ENCODE measurements at places on chromosomes 1 and 21.
A peak's percentile ranks its signal among the peaks of the same experiment; 100 is the strongest.

- no peak for DNase-seq
These were observed 345.7 kb upstream of the RUNX1 start for GRCh38 chr21:35394634-35395369.

- DNase-seq, result no peak
These were observed 64.6 kb downstream of the WNT9A start for GRCh38 chr1:227883073-227883520.

DNA sequence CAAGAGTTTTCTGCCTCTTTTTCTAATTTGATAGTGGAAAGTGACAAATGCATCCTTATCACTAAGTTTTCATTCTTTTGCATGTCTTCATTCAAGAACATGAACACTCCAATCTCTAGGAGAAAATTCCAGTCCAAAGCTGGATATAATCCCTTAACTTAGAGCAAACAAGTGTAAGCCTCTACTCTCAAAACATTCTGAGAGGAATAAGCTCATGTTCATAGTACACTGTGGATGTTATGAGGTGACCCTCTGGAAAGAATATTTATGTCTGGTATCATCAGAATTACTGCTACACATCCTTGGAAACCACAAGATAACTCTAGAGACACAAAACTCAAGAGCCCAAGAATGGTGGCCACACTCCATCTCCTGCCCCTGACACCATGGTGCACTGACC is 15.1 kb downstream of the SIPA1L2 start:
- DNase-seq, result no peak

DNA sequence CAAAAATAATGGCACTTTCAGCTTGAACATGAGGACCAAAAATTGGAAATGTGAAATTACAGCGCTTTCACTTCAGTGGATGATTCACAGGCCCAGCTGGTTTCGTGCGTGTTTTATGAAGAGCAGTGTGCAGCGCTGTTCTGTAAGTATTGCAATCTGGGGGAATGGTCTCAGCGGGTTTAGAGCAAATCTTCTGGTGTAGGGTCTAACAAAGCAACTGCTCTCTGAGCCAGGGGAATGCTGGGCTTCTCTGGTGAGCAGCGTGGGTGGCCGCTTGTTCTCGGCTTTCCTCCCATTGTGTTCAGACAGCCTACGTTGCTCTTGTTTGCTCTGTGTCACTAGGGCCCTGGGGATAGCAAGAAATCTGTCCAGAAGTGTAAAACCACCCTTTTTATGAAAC is 42.4 kb upstream of the GADD45A start:
- no peak for DNase-seq

DNA sequence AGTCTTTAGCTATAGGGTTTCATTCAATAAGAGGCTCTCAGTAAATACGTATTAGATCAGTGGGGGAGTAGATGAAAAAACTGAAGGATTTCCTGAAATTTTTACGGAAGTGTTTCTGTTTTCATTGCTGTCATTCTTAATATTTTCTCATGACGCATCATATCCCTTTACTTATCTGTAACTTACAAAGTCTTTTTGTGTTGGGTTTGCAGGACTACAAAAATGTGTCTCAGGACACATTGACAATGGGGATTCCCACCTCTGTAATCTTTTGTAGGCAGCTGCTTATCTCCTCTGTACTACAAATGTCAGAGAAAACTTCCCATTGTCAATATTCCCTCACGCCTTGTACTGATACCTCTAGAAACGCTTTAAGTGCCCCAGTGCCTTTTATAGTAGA is 35.5 kb downstream of the CRP start:
- no peak for DNase-seq

DNA sequence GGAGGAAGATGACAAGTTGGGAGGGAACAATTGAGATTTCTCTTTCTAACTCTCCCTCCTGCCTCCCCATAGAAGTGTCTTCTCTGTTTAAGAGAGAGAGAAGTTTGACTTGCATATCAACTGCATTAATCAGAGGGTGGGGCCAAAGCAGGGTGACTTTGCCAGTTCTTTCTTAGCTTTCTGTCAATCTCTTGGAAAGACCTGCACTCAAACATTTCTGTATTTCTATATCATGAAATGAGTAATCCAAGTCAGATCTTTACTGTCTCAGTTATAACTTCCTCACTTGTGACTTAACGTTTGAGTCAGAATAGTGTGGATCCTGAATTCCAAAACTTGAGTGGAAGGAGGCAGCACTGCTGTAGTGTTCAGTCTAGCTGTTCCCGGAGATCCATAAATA is 180.8 kb upstream of the KCNK2 start:
- DNase-seq, result no peak

DNA sequence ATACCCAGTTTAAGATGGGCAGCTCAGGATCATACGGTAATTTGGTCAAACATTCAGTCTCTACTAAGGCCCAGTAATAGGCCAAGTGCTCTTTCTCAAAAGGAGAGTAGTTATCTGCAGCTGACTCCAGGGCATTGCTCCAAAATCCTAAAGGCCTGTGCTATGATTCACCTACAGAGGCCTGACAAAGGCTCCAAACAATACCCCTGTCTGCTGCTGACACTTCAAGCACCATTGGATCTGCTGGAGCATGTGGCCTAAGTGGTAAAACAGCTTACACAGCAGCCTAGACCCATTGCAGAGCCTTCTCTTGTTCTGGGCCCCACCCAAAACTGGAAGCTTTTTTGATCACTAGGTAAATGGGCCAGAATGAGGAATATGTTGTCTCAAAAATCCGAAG is 22.8 kb downstream of the SLAMF7 start:
- no peak for DNase-seq

DNA sequence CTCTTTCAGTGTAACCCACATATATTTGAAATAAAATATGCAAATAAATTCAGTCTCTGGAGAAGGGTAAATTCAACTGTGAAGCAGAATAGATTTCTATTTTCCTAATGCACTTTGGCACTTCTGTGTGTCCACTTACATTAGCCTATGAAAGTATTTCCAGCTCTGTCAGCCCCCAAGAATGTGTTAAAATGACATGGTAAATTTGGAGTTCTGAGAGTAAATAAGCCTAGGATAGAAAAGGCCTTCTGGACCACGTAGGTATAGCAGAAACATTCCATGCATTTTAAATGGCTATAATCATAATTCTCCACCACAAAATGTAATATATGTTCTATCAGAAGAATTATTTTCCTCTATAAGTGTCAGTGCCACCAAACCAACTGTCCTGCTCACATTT is 276.2 kb downstream of the NEGR1 start:
- DNase-seq, result no peak

GRCh38 chr21:41494242-41494641 is 13.7 kb downstream of the TMPRSS2 start:
- no peak for DNase-seq

- DNase-seq, result no peak
These were observed 34.7 kb downstream of the CHD5 start for GRCh38 chr1:6145396-6145750.

GRCh38 chr1:66570196-66570595 is 36.2 kb downstream of the SGIP1 start:
- DNase-seq, result no peak

DNA sequence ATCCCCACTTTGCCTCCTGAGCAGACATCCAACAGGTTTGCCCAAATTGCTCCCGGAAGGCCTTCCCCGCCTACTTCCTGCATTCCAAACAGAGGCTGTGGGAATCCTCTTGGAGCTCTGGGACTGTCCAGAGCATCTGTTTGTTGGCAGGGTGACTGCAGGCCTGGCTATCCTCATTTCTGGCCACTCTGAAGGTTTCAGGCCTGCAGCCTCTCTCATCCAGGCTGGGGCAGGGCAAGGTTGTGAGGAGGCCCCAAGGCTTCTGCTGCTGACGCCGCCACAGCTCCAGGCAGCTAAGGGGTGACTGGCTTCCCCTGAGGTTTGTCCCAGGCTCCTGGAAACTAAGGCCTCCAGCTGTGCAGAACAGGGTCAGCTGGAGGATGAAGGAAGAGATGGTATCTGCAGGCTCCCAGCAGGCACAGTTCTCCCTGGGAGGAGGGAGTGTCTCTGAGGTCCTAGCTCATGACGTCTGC is 11.3 kb downstream of the CDK18 start:
- DNase-seq, result no peak

GRCh38 chr1:212157252-212157651 is 121.7 kb downstream of the DTL start:
- no peak for DNase-seq

DNA sequence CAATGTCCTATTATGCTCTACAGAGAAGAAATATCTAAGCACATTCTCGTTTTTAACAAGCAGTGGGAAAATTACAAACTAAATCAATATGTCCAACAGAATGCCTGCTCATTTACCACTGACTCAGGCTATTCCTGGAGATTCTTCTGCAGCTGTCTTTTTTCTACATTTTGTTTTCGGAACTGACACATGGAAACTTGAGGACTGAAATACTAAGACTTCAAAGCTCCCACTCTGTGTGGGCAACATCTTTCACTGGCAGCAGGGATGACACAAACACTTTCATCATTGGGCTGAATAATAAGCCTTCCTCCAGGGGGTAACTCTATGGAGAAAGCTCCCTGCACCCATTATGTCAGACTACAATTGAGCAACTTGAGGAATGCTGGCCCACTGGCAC is 175.5 kb upstream of the NCAM2 start:
- no peak for DNase-seq

- no peak for DNase-seq
These were observed 5.2 kb downstream of the SOX13 start for GRCh38 chr1:204077979-204078696.

DNA sequence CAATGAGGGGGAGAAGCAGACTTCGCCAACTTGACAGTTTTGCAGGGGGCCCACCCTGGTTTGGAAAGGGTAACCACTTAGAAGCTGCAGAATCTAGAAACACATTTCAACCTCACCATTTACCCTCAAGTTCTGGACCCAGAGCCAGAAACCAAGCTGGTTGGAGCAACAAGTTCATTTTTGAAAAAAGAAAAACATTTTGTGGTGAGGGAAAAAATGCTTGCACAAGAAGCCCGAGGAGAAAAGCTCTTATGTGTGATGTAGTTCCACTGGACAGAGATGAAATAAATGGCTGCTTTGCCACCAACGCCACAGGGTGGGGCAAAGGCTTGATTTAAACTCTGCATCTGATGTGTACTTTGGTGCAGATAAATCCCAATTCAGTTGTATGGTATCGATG is 10.6 kb upstream of the NGF start:
- no peak for DNase-seq

DNA sequence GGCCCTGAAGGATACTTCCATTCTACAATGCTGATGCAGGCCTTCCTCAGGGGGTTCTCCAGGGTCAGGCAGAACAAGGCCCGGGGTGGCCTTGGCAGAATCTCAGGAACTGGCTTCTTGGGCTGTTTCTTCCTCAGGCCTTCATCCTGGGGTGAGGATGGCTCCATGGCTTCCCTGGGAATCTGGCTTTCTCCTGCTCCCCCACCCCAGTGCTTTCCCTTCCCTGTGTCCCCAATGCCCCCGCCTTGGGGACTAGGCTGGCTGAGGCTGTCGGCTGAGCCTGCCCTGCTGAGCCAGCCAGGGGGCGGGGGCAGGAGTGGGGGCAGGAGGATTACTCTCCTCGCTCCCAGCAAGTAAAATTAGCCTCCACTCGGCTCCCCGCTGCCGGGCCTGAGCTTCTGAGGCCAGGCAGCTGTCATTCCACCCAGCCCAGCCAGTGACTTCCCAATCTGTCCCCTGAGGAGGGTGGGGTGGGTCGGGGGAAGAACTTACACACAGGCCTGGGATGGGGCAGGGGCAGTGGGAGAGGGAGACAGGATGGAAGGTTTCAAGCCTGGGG is at the start of gene CACNA1S:
CACNA1S (minus strand) TSS at position 254 of the 559 bp plus-strand sequence; CDS start at position 167, 87 bp downstream.
- DNase-seq, result no peak

DNA sequence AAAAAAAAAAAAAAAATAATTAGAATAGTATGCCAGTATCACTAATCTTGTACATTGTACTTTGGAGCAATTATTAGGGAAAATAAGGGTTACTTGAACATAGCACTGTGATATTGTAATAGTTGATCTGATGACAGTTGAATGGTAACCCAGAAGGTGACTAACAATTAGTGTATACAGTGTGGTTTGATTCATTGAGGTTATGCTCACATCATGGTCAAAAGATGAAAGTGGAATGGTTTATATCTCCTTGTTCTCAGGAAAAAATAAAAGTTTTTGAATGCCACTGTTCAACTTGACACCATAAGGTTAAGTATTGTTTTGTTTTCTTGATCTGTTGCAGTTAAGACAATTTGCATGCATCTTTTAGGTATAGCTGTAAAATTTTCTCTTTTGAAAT is 87.0 kb downstream of the GPR52 start:
- no peak for DNase-seq

DNA sequence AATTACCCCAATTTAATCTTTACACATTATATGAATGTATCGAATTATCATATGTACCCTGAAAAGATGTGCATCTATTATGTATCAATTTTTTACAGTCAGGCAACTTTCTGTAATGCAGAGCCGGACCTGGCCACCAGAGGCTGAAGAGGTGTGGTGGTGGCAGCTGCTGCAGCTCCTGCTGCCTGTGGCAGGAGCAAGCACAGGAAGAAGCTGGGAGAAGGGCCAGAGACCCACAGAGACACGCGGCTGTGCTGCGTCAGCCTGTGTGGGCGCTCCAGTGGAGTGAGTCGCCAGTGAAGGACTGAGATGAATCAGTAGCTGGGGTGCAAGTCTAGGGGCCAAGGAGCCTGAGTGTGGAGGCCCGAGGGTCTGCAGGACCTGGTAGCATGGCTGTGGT is 74.3 kb upstream of the COG2 start:
- DNase-seq, result no peak

DNA sequence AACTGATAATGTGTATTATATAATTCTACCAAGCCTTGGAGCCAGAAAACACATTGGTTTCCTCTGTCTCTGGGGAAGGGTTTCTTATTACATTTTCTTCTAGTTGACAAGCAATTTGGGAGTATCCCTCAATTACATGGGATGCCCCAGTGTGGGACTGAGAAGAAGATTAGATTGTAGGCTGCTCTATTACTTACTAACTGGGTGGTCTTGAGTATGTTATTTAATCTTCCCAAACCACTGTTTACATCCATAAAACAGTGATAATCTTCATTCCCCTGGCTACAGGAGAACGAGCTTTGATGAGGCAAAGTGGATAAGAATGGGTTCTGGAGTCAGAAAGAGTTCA is 105.8 kb downstream of the TSEN15 start:
- DNase-seq, result no peak

- no peak for DNase-seq
These were observed 87.9 kb downstream of the VAV3 start for GRCh38 chr1:107877092-107877491.

- peak; percentile 34 for DNase-seq
These were observed 59.6 kb downstream of the RUNX1 start for GRCh38 chr21:34989337-34990151.

GRCh38 chr21:29601047-29601446 is 302.3 kb downstream of the BACH1 start:
- no peak for DNase-seq
